Hematopoietic multipotent progenitor cell (in vitro differentiated cells): ENCODE measurements at places on chromosomes 1 and 21. TPM values are rescaled to one million over a fixed set of nuclear protein-coding genes. Genes with fewer than 3 reads are reported as not detected.

Gene CSMD2
- total RNA-seq = not detected

Gene OR2T11
- not detected for total RNA-seq

Gene FAM110D
- 0.81 TPM for total RNA-seq

GRCh38 chr21:45152265-45152746, 77.9 kb downstream of the ADARB1 start:
- peak; percentile 94 for DNase-seq

DNA sequence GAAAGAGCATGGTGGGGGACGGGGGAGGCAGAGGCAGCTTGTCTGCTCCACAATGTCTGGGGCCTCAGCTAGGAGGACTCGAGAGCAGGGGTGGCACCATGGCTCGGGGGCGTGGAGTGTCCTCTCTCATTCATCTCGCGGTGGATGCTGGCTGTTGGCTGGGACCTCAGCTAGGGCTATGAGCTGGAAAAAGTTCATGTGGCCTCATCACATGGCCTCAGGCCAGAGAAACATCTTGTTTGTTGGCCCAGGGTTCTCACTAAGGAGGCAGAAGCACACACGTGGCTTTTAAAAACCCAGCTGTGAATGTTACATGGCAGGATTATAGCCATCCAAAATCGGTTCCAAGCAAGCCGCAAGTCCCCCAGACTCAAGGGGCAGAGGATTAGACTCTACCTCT, 6.2 kb upstream of the CENPS start:
- DNase-seq = no peak

- DNase-seq = no peak
These were observed 604 bp downstream of the FGR start for GRCh38 chr1:27634177-27634984.

DNA sequence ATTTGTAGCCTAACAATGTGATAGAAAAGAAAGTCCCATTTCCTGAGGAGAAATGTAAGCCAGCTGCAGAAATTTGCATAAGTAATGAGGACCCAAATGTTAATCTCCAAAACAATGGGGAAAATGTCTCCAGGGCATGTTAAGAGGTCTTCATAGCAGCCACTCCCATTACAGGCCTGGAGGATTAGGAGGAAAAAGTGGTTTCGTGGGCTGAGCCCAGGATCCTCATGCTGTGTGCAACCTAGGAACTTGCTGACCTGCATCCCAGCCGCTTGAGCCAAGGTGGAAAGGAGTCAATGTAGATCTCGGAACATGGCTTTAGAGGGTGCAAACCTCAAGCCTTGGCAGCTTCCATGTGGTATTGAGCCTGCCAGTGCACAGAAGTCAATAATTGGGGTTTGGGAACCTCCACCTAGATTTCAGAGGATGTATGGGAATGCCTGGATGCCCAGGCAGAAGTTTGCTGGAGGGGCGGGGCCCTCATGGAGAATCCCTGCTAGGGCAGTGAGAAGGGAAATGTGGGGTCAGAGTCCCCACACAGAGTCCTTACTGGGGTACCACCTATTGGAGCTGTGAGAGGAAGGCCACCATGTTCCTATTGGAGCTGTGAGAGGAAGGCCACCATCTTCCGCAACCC, 14.2 kb upstream of the F13B start:
- DNase-seq = no peak

DNA sequence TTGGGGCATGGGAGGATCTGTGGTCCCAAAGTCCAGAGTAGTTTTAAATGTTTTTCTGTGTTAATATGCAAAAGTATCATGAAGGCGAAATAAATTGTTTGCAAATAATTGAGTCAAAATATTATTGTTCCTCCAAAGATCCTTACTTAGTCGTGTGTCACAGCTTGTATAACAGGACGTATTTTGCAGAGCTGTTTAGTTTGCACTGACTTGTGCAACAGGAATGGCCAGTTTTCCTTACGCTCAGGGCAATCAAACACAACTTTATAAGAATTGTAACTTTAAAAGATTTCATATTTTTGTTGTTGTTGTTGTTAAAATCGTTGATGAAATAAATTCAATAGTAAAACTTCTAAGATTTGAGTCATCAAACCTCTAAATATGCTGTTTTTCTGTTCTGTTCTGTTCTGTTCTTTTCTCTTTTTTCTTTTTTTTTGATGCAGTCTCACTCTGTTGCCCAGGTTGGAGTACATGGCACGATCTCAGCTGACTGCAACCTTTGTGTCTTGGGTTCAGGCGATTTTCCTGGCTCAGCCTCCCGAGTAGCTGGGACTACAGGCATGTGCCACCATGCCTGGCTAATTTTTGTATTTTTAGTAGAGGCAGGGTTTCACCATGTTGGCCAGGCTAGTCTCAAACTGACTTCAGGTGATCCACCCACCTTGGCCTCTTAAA, 60.6 kb downstream of the UCK2 start:
- no peak for DNase-seq

GRCh38 chr1:92795166-92795565, 10.3 kb upstream of the EVI5 start:
- DNase-seq = no peak

DNA sequence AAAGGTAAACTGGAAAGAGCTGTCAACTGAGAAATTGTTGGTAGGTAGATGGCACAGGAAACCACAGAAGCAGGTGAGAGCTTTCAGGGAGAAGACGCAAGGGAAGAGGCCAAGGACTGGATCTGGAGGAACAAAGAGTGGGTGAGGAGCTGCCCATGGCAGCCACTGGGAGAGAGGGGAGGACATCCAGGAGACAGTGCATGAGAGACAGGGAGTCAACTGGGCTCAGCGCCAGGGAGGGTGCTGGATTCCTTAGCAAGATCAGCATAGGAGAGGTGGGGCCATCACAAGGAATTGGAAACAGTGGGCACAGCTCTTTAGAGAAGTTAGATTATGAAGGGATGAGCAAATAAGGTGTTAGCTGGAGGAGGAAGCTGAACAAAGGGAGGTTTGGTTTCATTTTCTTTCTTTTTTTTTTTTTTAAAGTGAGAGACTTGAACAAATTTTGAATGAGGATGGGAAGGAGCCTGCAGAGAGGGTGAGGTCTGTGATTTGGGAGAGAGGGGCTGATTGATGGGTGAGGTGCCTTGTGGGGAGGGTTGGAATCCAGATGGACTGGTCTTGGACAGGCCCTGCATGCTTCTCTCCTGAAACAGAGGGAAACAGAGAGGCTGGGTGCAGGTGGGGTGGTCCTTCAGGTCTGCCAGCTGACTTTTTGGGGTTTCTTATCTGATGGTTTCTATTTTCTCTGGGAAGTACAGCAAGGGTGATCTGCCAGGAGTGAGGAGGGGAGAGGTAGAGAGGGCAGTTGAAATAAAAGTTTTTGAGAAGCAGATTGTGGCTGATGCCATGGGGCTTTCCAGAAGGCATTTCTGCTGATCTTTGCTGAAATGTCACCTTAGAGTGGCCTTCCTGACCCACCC, 5.4 kb downstream of the CYP4B1 start:
- no peak for DNase-seq

GRCh38 chr21:16608209-16608830, 878.5 kb downstream of the USP25 start:
- no peak for DNase-seq
